ENCODE measurements at places on chromosomes 2 and 18. TPM values are rescaled to one million over a fixed set of nuclear protein-coding genes. Genes with fewer than 3 reads are reported as not detected.

SCN9A gene
- 1.0 TPM for total RNA-seq

SLC9A4 gene
- not detected for total RNA-seq

NIFK gene
- total RNA-seq, result 42.8 TPM

SERPINB4 gene
- 0.64 TPM for total RNA-seq

GALR1 gene
- total RNA-seq, result not detected

PRKAG3 gene
- 0.40 TPM for total RNA-seq

DSC3 gene
- total RNA-seq, result 1.4 TPM

PDE11A gene
- not detected for total RNA-seq
